ENCODE measurements at places on chromosomes 5 and 9.

- DNase-seq: no peak
Observed at GRCh38 chr9:78292716-78293497, 4.0 kb upstream of the PSAT1 start.

DNA sequence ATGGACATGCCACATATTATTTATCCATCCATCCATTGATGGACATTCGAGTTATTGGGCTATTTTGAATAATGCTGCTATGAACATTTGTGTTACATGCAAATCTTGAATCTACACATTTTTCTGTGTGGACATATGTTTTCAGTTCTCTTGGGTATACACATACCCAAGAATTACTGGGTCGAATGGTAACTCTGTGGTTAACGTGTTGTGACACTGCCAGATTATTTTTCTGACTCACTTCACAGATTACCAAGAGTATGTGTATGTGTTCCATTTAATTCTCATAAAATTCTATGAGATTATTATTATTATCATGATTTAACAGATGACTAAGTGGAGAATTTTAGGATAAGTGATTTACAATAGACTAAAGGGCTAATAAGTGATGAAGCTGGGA, 26.7 kb downstream of the CYFIP2 start:
- DNase-seq: no peak

- DNase-seq: no peak
Observed at GRCh38 chr5:26802944-26803343, 235.4 kb downstream of the CDH9 start.

DNA sequence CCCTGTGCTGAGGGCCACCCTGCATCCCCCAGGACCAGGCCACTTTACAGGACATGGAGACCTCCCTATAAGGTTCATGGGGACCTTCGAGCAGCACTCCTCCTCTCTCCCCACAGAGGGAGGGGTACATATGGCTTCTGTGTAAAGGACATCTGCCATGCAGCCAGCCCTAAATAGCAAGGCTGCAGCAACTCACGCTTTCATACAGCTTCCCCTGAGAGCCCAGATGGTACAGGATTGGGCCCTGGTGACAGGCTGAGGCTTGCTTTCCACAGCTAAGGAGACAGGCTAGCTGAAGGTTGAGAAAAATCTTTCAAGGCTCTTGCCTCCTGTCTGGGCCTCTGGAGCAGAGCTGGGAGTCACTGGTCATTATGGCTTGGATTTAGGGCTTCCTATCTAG, 147.0 kb upstream of the ZNF366 start:
- DNase-seq: no peak

- DNase-seq: no peak
Observed at GRCh38 chr9:95140821-95141220, 176.7 kb downstream of the FANCC start.

DNA sequence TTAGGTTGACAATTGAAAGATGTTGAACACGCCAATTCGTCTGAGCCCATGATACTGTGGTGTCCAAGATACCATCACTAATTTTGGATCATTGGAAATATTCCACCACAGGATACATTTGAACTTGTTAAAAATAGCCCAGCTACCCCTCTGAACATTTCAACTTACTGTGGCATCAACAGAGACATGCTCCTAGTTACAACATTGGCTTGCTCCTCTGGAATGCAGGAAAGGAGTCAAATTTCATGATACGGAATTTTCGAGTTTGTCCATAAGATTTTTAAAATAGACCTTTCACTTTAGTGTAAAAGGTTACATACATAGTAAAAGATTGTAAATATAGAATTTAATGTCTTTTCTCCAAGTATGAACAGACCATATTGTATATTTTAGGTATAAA, 12.8 kb downstream of the SEMA5A start:
- DNase-seq: no peak

- DNase-seq: no peak
Observed at GRCh38 chr5:159891371-159891770, 24.9 kb upstream of the ADRA1B start.

DNA sequence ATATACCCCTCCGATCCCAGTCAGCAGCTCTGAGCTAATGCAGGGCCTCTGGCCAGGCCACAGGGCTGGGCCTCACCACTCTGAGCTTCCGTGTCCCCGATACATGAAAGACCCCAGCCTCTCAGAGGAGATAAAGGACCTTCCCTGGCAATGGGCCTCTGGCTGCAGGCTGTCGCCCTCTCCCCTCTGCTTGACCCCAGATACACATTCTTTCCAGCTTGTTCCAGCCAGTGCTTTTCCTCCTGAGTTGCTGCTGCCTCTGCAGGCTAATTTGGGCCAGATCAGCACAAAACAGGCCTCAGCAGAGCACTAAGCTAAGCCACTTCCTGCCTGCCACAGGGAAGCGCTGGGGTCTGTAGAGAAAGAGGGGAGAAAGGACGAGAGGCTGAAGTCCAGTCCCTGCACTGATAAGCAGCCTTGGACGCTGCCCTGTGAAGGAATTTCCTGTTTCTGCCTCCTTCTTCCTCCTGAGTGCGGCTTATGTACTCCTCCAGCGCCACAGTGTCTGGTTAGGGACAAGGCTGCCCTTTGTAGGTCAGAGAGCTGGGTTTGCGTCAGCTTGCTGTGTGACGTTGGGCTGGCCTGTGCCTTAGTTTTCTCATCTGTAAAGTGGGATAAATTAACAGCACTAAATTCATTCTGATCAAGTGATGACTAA, 73.0 kb upstream of the IL17B start:
- DNase-seq: no peak

DNA sequence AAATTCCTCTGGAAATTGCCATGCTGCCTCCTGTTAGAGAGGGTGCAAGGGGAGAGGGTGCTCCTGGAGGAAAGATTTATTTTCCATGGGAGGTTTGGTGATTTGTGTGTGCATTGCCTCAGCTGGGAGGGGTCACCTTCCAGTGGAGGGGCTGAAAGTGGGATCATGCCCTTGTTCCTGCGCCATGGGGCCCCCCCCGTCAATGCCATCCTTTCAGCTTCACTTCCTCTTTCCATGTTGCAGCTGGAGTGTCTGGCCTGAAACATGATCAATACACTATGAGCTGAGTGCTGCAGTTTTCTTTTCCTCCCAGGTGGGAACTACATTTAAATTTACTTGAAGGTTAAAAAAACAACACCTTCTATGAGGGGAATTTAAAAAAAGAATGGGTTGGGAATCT, 176.8 kb downstream of the MELK start:
- no peak for DNase-seq

- DNase-seq: no peak
Observed at GRCh38 chr5:55066277-55066676, 36.2 kb upstream of the GZMA start.

DNA sequence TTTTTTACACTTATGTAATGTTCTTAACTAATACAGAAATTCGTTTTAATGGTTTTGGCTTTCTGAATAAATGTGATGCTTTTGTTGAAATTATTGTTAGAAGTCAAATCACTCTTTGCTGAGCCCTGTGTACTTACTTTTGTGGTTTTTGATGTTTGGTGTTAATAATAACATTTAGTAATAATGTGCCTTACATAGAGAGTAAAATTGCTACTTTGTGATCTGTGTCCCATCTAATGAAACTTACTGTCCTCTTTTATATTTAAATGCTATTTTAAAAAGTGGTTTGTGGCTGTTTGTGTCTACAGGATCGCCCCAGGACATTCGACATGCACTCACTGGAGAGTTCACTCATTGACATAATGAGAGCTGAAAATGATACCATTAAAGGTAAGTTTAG, 22.1 kb downstream of the CPEB4 start:
- DNase-seq: no peak

GRCh38 chr9:9747787-9748186, 865.0 kb downstream of the PTPRD start:
- no peak for DNase-seq
